ENCODE measurements at places on chromosomes 6 and 20. TPM values are rescaled to one million over a fixed set of nuclear protein-coding genes. Genes with fewer than 3 reads are reported as not detected.

DNA sequence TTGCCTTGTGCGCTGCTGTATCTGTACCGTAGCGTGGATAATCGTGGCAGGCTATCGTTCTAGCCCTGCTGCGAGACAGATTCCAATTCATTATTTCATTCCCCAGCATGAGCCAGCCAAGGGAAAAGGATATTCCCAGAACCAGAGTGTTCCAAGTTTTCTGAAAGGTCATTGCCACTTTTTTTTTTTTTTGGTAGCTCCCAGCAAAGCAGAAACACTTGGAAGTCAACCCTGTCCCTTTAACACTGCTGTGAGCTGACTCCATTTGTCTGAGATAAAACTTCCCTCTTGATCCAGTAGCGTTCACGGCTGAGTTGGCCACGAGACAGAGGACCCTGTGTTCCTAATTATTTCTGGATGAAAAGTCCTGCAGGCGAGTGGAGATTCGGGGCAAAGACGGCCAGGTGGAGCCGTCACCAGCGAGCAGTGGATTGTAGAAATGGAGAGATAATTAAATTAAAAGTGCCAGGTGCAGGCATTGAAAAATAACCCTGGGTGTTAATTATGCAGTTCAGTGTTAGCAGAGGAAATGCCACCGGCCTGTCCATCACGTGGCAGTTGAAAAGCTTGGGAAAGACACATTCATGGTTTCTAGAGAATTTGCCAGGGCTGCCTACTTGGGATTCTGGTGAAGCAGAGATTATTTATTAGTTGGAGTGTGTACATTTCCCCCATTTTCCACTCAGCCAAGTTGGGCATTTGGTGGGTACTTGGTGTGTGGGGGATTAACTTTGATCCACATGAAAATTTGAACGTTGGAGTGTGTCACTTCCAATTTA, 164.2 kb downstream of the SLC24A3 start:
- no peaks in the 10 kb centered on the region for H3K36me3 ChIP-seq
- H3K27me3 ChIP-seq, result peaks cover 3% of the 10 kb centered on the region
- no peaks in the 10 kb centered on the region for H3K4me1 ChIP-seq
- DNase-seq, result no peak
- no peak overlapping the region for H3K4me3 ChIP-seq

- DNase-seq, result no peak
- H3K27ac ChIP-seq, result no peak overlapping the region
- H3K4me3 ChIP-seq, result no peak overlapping the region
These were observed 15.3 kb upstream of the CDH22 start for GRCh38 chr20:46323557-46323956.

- no peak for DNase-seq
- H3K4me3 ChIP-seq, result peak overlapping the region; percentile 21
- H3K36me3 ChIP-seq, result peaks cover 4% of the 10 kb centered on the region
These were observed 47.7 kb downstream of the COL19A1 start for GRCh38 chr6:69914015-69914485.

GRCh38 chr6:148700741-148701311, 46.0 kb upstream of the UST start:
- H3K4me1 ChIP-seq, result peaks cover 2% of the 10 kb centered on the region
- H3K27me3 ChIP-seq, result peaks cover 2% of the 10 kb centered on the region
- H3K36me3 ChIP-seq, result peaks cover 6% of the 10 kb centered on the region
- no peak for DNase-seq
- no peak overlapping the region for H3K4me3 ChIP-seq

DNA sequence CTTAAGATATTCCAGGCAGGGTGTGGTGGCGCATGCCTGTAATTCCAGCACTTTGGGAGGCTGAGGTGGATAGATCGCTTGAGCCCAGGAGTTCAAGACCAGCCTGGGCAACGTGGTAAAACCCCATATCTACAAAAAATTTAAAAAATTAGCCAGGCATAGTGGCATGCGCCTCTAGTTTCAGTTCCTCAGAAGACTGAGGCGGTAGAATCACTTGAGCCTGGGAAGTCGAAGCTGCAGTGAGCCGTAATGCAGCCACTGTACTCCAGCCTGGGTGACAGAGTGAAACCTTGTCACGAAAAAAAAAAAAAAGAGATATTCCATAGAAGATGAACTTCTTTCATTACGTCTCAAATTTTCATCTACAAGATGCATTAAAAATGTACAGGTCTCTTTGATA, 46.7 kb upstream of the ISM1 start:
- H3K4me1 ChIP-seq, result no peaks in the 10 kb centered on the region
- H3K36me3 ChIP-seq, result no peaks in the 10 kb centered on the region
- no peaks in the 10 kb centered on the region for H3K27me3 ChIP-seq
- no peak overlapping the region for H3K4me3 ChIP-seq

DNA sequence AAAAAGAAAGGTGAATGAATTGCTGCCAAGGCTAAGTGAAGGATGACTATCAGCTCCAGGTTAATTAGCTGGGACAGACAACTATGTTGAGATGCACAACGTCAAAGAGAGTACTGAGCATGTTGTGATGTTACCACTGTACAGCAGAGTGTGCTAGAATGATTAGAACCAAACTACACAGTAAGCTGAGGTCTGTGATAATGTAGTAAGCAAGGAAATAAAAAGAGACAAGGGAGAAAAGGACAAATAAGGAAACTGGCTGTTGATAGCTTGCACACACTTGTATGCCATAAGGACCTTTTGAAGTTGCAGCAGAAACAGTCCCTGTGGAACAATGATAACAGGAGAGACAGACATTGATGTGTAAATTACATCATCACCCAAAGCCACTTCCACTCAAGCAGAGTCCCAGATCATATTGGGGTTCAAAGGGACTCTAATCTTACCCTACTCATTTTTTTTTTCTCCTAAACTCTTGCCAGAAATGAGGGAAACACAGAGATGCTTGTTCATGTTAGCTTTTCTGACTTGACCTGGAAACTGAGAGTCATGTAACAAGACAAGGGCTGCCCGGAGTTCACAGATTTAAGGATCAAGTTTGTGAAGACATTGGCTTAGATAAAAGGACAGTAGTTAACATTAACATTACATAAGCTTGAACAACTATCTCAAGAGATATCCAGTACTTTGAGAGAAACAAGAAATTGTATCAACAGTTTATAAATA, 189.9 kb downstream of the CENPW start:
- no peak for DNase-seq
- no peaks in the 10 kb centered on the region for H3K27me3 ChIP-seq
- H3K27ac ChIP-seq, result no peak overlapping the region
- H3K4me1 ChIP-seq, result no peaks in the 10 kb centered on the region
- no peak overlapping the region for H3K4me3 ChIP-seq
- no peaks in the 10 kb centered on the region for H3K36me3 ChIP-seq

DNA sequence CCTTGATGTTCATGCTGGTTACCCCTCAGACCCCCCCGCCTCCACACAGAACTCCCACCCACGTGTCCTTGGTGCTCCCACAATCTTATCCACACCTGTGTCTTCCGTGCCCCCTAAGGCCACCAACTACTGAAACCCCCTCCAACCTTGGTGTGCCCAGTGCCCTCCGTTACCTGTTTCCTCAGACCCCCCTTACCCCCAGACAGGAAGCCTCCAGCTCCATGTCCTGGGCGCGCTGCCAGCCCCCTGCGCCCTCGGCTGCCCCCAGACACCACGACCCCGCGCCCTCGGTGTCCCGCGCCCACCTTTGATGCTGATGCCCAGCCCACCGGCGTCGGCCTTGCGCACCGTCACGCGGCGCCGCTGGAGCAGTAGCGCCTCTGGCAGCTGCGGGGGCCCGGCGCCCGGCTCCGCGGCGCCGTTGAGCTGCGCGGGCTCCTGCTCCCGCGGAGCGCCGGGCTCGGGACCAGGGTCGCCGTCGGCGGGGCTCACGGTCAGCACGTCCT, 504 bp downstream of the SNTA1 start:
- no peaks in the 10 kb centered on the region for H3K36me3 ChIP-seq
- H3K4me1 ChIP-seq, result peaks cover 7% of the 10 kb centered on the region
- peak overlapping the region; percentile 73 for H3K4me3 ChIP-seq
- H3K27me3 ChIP-seq, result peaks cover 48% of the 10 kb centered on the region
- peak overlapping the region; percentile 37 for H3K27ac ChIP-seq

DNA sequence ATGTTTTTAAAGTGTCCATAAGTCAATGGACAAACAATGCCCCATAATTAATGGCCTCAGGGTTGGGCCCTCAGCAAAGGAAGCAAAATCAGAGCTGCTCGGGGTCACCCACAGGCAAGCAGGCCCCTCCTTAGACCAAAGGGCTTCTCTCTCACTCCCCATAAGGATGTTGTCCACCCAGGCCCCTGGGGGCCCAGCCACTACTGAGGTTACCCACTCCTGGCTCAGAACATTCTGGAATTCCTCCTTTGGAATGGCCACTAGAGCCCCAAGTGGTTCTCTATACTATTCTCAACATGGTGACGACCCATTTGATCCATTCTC, 50.9 kb downstream of the BANF2 start:
- H3K27me3 ChIP-seq, result peaks cover 26% of the 10 kb centered on the region
- no peak overlapping the region for H3K27ac ChIP-seq
- H3K4me1 ChIP-seq, result no peaks in the 10 kb centered on the region
- DNase-seq, result no peak

GRCh38 chr6:21386744-21387143, 206.8 kb upstream of the SOX4 start:
- no peak overlapping the region for H3K4me3 ChIP-seq
- DNase-seq, result no peak
- H3K36me3 ChIP-seq, result no peaks in the 10 kb centered on the region

- DNase-seq, result no peak
- peaks cover 9% of the 10 kb centered on the region for H3K36me3 ChIP-seq
- H3K4me3 ChIP-seq, result no peak overlapping the region
- peaks cover 37% of the 10 kb centered on the region for H3K4me1 ChIP-seq
- no peaks in the 10 kb centered on the region for H3K27me3 ChIP-seq
These were observed 24.3 kb downstream of the TOP1 start for GRCh38 chr20:41052742-41053419.

- no peak overlapping the region for H3K4me3 ChIP-seq
- DNase-seq, result no peak
- peaks cover 1% of the 10 kb centered on the region for H3K4me1 ChIP-seq
These were observed 37.4 kb upstream of the FAM135A start for GRCh38 chr6:70375882-70376281.

- peaks cover 6% of the 10 kb centered on the region for H3K36me3 ChIP-seq
- peaks cover 4% of the 10 kb centered on the region for H3K4me1 ChIP-seq
- peaks cover 10% of the 10 kb centered on the region for H3K27me3 ChIP-seq
- no peak overlapping the region for H3K4me3 ChIP-seq
These were observed 170.6 kb upstream of the THBS2 start for GRCh38 chr6:169424149-169424804.

SYTL3 gene
- 2.1 TPM for total RNA-seq

SAMD5 gene
- total RNA-seq, result 24.0 TPM

SLC22A7 gene
- not detected for total RNA-seq

NRM gene
- 37.9 TPM for total RNA-seq

SPTLC3 gene
- total RNA-seq, result 42.7 TPM

Data from progenitor cell of endocrine pancreas (in vitro differentiated cells).